ENCODE measurements at places on chromosomes 13 and 19.

- DNase-seq, result no peak
Observed at GRCh38 chr13:99276706-99277105, 18.5 kb upstream of the GPR18 start.

DNA sequence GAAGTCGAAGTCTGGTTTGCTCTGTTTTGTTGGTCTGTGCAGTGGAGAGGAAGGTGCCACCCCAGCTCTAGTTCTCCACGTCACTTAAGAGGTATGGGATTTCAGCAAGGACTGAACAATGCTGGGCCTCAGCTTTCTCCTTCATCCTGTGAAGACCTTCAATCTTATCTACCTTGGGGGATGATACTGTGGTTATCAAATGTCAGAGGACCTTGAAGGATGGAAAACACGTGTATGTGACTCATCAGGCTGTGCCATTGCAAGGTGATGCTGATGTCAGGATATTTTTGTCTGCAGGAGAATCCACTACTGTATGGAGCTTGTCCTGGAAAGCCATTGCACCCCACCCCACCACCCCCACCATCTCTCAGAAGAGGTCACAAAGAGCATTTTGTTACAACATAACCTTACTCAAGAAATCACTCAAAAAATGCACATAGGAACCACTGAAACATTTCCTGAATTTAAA lies 81.4 kb upstream of the UQCRFS1 start:
- DNase-seq, result peak; percentile 31

DNA sequence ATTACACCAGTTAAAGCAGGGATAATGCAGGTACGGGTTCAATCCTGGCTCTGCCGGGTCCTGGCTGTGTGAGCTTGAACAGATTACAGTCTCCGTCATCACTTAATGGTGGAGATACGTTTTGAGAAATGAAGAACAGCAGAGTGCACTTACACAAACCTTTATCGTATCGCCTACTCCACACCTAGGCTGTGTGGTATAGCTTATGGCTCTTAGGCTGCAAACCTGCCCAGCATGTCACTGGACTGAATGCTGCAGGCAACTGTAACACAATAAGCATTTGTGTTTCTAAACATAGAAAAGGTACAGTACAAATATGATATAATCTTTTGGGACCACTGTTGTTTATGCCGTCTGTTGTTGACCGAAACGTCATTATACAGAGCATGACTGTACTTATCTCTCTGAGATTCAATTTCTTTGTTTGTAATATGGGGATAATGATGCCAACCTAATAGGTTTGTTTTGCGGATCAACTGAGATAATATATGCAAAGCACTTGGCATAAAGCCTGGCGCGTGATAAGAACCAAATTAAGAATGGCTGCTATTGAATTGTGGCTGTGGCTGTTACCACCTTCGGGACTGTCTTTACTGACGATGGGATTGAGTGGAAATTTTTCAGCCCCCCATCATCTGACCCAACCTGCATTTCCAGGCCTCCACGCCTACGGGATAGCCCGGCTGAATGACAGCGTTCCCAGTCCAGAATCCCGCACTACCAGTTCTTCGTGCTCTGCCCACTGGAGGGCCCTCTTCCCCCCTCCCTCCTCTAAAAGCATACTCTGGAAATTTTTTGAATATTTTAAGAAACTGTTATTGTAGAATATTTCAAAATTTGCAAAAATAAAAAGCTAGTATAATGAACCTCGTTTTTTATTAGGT lies 11.2 kb downstream of the KRTDAP start:
- no peak for DNase-seq

- no peak for DNase-seq
Observed at GRCh38 chr19:11475861-11476260, 5.0 kb downstream of the ELAVL3 start.

DNA sequence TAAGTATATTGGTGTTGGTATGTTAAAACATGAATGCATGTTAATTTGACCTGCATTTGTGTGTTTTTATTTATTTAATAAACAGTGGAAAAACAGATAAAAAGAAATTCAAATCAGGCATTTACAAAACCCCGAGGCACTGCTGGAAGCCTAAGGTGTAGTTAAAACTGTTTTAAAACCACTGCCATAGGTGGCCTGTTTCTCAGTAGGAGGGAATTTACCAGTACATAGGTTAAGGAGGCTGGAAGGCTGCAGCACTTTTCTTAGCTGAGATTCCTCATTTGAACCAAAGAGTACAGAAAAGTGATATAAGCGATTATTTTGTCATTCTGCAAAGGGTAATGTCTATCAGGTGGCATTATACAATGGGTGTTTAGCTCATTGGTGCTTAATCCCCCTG lies 99.6 kb downstream of the PAN3 start:
- DNase-seq, result no peak

DNA sequence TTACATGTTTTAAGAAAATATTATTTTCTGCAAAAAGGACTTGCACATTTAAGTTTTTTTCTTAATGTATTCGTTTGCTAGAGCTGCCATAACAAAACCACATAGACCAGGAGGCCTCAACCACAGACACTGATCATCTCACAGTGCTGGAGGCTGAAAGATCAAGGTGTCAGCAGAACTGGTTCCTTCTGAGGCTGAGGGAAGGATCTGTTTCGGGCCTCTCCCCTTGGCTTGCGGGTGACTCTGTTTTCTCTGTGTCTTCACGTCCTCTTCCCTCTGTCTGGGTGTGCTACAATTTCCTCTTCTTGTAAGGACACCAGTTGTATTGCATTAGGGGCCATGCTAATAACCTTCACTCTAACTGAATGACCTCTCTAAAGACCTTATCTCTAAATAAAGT lies 364.2 kb downstream of the IRS2 start:
- DNase-seq, result no peak

DNA sequence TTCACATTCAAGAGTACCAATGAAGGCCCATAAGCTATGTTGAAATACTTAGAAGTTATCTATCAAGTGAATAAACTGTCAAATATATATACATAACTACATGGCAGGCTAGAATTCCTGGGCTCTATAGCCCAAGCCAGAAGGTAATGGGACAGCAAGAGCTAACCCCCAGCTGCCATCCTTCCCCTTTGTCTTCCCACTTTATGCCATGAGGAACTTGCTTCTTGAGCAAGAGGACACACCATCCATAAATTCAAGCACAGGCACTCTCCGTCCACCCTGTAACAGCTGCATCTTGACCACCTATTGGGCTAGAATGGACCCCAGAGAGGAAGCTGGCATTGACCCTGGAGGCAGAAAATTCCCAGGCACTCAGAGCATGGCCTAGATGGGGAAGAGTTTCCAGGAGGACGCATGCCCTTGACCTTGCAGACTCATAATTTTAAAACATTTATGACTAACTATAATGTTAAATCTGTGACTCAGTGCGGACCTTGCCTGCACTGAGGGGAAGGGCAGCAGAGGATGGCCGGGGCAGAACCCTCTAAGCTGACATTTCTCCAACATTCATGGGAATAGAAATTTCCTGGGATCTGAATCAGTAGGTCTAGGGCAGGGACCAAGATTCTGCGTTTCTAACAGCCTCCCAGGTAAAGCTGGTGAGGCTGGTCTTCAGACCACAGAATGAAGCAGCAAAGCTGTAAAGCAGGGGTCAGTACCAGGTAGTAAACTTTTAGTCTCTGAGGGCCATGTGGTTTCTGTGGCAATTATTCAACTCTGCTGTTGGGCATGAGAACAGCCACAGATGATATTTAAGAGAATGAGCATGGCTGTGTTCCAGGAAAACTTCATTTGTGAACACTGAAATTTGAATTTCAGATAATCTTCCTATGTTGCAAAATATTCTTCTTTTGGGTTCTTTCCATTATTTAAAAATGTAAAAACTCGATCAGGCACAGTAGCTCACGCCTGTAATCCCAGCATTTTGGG lies 71.4 kb upstream of the CLDN10 start:
- DNase-seq, result peak; percentile 8

DNA sequence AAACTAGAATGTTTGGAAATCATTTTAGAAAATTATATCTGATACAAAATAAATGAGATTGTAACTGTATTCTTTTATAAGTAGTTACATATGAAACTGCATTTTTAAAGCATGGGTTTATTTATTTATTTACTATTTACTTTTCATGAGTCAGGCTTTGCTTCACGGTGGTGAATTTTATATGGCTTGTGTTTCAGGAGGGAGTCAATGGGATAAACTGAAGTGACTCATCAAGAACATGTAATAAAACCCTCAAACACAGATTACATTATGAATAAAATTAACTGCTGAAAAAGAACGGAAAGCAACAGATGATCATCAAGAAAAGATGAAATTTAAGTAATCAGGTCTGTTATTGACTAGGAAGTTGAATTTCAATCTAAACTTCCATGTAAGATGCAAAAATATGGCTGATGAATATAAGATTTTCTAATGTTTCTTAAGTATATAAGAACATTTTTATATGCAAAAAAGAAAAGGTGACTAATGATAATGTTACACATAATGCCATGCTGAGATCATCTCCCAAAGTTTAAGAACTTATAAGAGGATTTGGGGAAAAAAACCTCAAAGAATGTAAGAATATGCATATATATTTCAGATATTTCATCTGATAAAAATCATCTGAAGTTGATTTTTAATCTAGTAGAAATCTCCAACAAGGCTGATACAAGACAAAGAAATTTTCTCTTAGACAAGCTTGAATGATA lies 383.6 kb downstream of the SLITRK1 start:
- peak; percentile 77 for DNase-seq

DNA sequence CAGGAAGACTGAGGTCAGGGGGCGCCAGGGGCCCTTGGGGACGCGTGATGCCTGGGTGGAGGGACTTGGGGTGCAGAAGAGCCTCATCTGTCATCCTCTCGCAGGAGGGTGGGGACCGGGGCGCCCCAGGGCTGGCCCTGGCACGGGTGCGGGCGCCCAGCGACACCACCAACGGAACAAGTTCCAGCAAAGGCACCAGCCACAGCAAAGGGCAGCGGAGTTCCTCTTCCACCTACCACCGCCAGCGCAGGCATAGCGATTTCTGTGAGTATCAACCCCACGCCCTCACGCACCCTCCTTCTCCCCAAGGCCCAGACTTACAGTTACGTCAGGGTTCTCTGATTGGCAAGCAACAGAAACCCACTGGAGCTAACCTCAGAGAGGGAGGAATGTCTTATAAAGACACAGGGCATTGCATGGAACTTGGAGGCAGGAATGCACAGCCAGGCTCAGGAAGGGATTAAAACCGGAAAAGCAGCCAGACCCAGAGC lies 29.4 kb downstream of the MARK4 start:
- DNase-seq, result no peak

DNA sequence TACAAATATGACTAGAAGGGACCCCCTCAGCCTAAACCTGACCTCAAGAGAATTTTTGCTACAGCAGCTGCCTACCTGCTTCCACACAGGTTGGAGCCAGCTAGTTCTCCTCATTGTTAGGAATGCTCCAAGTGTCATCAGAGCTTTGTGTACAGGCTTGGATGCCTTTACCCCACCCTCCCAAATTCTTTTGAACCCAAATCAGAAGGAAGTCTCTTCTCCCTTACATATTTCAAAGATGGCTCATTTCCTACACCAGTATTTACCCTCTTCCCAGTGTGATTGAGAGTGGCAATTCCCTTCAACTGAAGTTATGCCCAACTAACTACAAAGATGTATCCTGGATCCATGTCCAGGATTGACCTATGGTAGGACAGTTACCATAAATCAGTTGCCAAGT lies 323.2 kb downstream of the OXGR1 start:
- peak; percentile 26 for DNase-seq

- no peak for DNase-seq
Observed at GRCh38 chr13:113618455-113618854, 33.9 kb downstream of the TFDP1 start.

- DNase-seq, result no peak
Observed at GRCh38 chr19:57434386-57435061, 601 bp upstream of the ZNF749 start.

Measured in EH (cell line).